ENCODE measurements at places on chromosomes 4 and X.
A peak's percentile ranks its signal among the peaks of the same experiment; 100 is the strongest.

GRCh38 chr4:11543706-11544105 lies 115.0 kb upstream of the HS3ST1 start:
- no peak for DNase-seq

GRCh38 chrX:130330706-130331105 lies 9.0 kb upstream of the SLC25A14 start:
- DNase-seq = peak; percentile 16

- DNase-seq = no peak
Observed at GRCh38 chr4:140156529-140157171, 2.7 kb upstream of the MAML3 start.

DNA sequence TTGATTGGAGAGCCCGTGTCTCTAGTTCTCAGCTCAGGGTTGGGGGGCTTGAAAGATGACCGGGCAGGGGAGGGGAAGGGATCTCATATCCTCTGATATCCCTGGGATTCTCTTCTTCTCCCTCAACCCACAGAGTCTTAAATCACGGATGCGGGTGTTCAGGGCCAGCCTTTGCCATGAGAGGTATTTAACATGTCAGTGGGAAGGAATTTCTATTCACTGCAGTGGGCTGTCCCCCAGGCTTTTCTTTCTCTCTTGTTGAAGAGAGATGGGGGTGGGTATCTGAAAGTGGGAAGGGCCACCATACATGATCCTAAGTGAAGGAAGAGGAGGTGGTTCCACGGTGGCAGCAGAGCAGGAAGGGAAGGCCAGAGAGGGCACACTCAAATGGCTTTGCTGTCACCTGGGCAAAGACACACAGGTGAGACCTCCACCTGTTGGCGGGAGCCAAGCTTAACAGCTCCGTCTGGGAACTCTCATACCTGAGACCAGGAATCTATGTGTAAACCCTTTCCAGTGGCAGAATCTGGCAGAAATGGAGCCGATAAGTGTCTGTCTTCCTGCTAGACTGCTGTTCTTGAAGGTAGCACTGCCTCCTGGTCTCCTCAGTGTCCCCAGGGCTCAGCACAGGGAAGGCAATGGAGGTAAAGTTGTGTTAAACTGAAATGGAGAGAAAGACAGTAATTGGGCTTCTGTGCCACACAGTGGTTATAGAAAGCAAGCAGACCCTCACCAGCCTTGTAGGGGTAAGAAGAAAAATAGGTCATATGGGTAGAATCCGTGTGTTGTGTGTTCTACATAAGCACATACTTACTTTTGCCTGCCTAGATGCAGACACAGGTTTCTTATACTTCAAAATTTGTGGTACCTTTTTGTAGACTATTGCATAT lies 49.4 kb downstream of the RHOH start:
- DNase-seq = no peak

GRCh38 chr4:6206771-6207290 lies 6.5 kb upstream of the JAKMIP1 start:
- no peak for DNase-seq

- DNase-seq = no peak
Observed at GRCh38 chr4:45284400-45285085, 558.2 kb upstream of the GNPDA2 start.

DNA sequence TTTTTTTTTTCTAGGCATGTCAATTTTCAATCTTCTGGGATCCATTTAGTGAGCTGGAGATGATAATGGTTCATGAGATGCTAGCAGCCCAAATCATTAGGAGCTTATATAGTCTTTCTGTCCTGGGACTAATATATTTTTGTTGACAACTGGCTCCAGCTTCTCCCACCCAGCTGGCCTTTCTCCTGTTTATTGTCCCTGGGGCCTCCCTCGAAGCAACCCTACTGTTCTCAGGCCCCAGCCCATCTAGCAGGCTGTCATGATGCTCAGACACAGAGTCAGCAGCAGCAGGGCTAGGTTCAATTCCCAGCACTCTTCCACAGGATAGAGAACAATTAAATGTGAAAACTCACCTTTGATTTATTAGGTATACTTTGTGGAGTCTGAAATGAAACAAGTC lies 127.6 kb upstream of the MID1 start:
- no peak for DNase-seq

- DNase-seq = no peak
Observed at GRCh38 chr4:138851391-138852335, 163.9 kb upstream of the NOCT start.

- DNase-seq = no peak
Observed at GRCh38 chrX:109773374-109773773, 40.3 kb upstream of the ACSL4 start.

DNA sequence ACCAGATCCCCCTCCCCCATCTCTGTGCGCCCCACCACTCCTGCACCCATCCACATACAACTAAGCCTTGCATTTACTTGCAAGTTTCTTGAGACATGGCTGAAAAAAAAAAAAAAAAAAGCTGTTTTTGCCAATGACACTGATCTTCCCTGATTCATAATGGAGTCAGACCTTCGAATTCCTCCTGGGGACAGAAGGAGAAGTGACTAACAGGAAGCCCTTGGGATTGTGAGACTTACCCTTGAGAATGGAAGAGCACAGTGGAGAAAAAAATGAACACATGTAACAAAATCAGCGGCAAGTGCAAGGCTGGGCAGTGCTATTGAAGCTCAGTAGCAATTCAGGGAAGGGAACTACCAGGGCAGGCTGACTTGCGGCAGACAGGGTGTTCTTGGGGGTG lies 288.4 kb downstream of the BCOR start:
- DNase-seq = no peak

DNA sequence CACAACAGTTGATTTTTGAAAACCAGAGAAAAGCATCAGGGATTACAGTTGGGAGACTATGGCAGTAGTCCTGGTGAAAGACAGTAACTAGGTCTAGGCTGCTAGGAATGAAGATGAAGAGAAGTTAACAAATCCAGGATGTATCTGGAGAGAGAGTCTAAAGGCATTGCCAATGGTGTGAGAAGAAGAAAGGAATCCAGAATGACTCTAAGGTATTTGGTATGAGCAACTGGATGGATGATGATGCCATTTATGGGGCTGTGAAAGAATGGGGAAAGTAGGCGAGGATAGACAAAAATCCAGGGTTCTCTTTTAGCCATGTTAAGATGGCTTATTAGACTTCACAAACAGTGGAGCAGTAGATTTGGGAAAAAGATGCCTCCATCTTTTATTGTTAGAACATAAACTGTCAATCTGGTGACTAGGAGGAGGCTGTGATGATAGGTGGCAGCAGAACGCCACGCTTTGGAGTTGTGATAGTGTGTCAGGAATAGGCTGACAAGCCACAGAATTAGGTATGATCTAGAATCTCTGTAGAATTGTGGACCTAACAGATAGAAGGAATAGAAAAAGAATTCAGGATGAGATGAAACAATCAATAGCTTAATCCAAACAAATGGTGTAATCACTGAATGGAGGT lies 27.3 kb upstream of the JADE1 start:
- peak; percentile 8 for DNase-seq

GRCh38 chr4:47718696-47719095 lies 119.2 kb downstream of the CORIN start:
- no peak for DNase-seq

GRCh38 chr4:117156806-117157205 lies 71.4 kb upstream of the TRAM1L1 start:
- no peak for DNase-seq

- no peak for DNase-seq
Observed at GRCh38 chrX:40318801-40319200, 221.0 kb upstream of the BCOR start.

DNA sequence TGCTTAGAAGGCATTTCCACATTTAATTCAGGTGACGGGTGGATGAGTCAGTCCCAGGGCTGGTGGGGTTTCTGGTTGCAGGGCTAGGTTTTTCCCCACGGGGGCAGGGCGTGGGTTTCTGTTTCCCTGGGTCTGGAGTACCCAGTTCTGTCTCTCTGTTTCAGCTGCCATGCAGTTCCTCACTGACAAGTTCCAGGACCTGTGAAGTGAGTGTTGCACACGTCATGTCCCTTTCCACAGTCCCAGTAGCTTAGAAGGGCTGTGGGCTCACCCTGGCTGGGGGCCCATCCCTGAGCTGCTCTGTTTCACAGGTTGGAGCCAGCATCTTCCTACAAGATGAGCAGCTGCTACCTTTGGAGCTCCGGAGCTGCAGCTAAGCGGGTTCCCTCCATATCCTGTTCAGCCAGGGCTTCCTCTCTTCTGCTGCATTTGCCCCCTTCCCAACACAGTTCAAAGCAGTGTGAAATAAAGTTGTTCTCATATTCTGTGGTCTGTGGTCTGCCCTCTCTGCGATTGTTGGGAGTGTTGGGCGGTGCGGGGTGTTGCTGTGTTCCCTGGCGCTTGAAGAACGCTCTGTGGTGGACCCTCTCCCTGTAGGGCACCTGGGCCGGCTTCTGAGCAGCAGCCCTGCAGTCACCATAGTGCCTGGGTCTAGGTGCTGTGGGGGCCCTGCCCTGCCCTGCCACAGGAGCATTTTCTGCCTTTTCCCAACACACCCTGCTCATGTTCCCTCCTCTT lies 3.9 kb downstream of the LOC101059915 start:
- DNase-seq = no peak

- DNase-seq = no peak
Observed at GRCh38 chr4:147309434-147309833, 171.5 kb upstream of the EDNRA start.

DNA sequence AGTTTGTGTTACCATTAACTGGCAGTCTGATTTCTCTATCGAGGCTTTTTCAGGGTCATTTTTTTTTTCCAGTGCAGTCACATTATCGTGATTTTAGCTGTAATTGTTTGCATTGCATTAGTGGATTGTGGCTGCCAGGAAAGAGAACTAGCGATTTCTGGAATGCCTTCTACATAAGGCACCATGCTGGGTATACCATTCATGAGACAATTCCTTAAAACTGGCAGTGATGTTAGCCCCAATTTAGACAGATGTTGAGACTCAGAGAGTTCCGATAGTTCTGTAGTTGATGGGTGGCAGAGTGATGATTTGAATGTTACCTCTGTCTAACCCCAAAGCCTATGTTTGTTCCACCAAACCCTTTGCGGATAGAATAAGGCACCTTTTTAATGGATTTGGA lies 175.4 kb upstream of the TENM3 start:
- no peak for DNase-seq

DNA sequence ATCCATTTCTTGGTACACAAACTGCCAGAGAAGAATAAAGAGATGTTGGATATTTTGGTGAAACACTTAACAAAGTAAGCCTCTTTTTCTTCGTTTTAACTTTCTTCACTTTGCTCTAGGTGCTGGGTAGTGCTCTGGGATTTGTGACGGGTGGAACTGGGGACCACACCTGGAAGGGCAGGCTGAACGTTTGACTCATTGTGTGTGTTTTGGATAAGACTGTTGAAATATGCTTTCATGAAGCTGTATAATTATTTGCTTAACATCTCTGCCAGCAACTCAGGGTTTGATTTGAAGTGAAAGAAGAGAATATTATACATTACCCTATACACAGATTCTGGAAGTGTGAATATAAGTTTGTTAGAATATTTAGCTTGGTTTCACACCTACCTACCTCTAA lies 233.2 kb downstream of the ARHGAP10 start:
- no peak for DNase-seq

DNA sequence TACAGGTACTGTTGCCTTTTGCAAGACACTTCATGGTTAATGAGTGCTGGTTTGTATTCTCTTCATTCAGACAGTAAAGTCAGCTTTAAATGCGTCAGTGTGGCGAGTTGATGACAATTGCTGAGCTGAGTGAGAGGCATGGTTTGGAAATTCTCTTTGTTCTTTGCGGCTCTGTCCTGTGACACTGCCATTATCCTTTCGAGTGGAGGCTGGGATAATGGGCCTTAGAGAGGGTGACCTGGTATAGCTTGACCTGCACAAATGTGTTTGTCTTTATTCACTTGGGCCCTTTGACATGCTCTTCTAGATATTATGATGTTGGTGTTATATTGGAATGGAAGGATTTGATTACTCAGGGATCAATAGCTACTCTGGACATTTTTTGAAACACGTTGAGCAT lies 208.5 kb upstream of the FAT1 start:
- no peak for DNase-seq

DNA sequence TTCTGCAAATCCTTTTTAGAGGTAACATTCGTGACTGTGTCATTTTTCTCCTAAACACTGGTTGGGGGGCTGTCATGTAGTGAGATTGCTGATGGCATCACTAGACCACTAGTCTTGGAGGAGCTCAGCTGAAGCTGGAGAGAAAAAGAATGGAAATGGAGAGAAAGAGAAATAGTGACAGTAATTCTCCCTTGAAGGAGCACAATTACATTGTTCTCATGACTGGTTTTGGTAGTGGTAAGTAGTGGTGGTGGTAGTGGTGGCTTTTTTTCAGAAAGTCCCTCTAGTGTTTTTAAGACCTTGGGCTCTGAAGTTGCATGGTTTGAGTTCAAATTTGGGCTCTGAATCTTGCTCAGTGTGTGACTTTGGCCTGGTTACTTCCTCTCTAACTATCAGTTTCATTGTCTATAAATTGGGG lies 99.8 kb downstream of the LARP7 start:
- no peak for DNase-seq

DNA sequence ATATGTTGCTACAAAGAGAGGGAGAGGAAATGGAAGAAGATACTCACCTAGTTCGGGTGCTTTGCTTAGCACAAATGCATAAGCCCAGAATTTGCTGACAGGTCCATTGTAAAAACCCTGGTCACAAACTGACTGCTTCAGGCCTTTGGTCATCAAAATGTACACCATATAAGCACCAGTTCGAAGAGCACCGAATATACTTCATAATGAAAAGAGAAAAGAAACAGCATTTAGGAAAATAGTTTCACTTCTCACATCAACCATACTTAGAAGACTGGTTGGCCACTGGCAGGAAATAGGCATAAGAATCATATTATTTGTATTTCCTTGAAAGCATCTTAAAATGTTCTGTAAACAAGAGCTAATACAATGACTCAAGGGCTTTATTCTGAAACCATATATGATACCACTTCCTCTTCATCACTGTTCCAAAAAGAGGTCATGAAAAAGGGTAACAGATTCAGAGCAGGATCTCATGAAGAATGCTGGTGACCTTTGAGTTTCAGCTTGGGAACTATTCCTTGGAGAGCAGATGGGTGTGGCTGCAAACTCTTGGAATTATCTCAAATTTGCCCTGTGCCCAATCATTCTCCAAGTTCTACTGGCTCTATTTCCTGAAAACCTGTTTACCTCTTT lies 138.7 kb downstream of the ELOVL6 start:
- DNase-seq = no peak

DNA sequence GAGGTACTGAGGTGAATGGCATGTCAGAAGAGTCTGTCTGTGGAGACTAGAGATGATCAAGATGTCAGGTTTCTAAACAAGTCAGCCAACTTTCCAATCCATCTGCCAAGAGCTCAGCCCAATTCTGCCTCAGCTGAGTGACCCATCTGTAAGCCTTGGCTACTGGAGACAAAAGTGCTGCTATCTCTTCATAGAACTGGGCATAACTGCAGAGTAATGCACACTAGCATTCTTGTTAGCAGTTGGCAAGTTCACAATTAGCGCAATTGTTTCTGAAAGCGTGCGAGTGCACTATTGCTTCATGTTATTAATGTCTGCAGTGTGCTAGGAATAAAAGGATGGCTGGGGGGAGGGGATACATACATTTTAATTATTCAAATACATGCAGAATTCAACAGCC lies 32.9 kb upstream of the SH3D19 start:
- DNase-seq = no peak

DNA sequence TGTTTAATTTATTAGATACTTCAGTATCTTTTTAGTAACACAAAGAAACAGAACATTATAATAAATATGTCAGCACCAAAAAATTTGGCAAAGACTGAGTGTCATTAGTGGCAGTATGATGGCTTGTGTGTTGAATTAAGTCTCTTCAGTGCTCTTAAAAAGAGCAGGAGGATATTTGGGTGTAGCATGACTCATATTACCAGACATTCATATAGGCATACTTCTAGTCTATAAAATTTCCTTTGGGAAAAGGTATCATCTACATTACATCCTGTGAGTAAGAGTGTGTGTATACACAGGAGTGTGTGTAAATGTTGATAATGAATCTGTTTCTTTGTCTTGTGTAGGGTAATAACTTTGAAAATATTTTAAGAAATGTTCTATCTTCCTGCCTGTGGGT lies 135.7 kb downstream of the CNKSR2 start:
- DNase-seq = no peak
